ENCODE measurements at places on chromosomes 1 and 21. TPM values are rescaled to one million over a fixed set of nuclear protein-coding genes. Genes with fewer than 3 reads are reported as not detected.

ARHGAP29 gene
- total RNA-seq, result 39.1 TPM

PIP5K1A gene
- 51.7 TPM for total RNA-seq

RIPK4 gene
- under 0.01 TPM for total RNA-seq

PGBD5 gene
- total RNA-seq, result 5.7 TPM

RUNX3 gene
- total RNA-seq, result under 0.01 TPM

PTPN7 gene
- 0.52 TPM for total RNA-seq

TCHHL1 gene
- total RNA-seq, result not detected

TNFRSF4 gene
- total RNA-seq, result 0.52 TPM

LCE1F gene
- not detected for total RNA-seq

KIF14 gene
- total RNA-seq, result 1.0 TPM

NPPA gene
- 4.2 TPM for total RNA-seq

EEIG2 gene
- 15.7 TPM for total RNA-seq

HORMAD1 gene
- total RNA-seq, result not detected

MR1 gene
- 2.6 TPM for total RNA-seq

FLG2 gene
- not detected for total RNA-seq

SPRR2B gene
- total RNA-seq, result not detected

ST6GALNAC3 gene
- total RNA-seq, result 3.7 TPM

PDPN gene
- total RNA-seq, result 13.6 TPM

ADORA3 gene
- 0.52 TPM for total RNA-seq

ZBTB7B gene
- total RNA-seq, result 7.8 TPM

VCAM1 gene
- total RNA-seq, result 26.1 TPM

FHAD1 gene
- total RNA-seq, result 2.1 TPM

SLC44A3 gene
- total RNA-seq, result 2.6 TPM

F13B gene
- total RNA-seq, result not detected

IKBKE gene
- total RNA-seq, result 2.6 TPM

FAAH gene
- 13.6 TPM for total RNA-seq

C8A gene
- not detected for total RNA-seq

MROH9 gene
- not detected for total RNA-seq

KRTAP12-4 gene
- not detected for total RNA-seq

HMGCL gene
- 31.3 TPM for total RNA-seq

SPRR1A gene
- not detected for total RNA-seq

RGS8 gene
- total RNA-seq, result not detected

SLC1A7 gene
- total RNA-seq, result not detected

LENEP gene
- not detected for total RNA-seq

SPRR3 gene
- not detected for total RNA-seq

SUSD4 gene
- total RNA-seq, result 4.7 TPM

CITED4 gene
- total RNA-seq, result 1.6 TPM

CLCA1 gene
- not detected for total RNA-seq

LCE3D gene
- total RNA-seq, result not detected

HHIPL2 gene
- under 0.01 TPM for total RNA-seq

SPATA6 gene
- total RNA-seq, result 50.1 TPM

TDRD5 gene
- total RNA-seq, result under 0.01 TPM

RWDD3 gene
- total RNA-seq, result 12.0 TPM

MMP23B gene
- total RNA-seq, result 17.2 TPM
